ENCODE measurements at places on chromosomes 16 and 17.

DNA sequence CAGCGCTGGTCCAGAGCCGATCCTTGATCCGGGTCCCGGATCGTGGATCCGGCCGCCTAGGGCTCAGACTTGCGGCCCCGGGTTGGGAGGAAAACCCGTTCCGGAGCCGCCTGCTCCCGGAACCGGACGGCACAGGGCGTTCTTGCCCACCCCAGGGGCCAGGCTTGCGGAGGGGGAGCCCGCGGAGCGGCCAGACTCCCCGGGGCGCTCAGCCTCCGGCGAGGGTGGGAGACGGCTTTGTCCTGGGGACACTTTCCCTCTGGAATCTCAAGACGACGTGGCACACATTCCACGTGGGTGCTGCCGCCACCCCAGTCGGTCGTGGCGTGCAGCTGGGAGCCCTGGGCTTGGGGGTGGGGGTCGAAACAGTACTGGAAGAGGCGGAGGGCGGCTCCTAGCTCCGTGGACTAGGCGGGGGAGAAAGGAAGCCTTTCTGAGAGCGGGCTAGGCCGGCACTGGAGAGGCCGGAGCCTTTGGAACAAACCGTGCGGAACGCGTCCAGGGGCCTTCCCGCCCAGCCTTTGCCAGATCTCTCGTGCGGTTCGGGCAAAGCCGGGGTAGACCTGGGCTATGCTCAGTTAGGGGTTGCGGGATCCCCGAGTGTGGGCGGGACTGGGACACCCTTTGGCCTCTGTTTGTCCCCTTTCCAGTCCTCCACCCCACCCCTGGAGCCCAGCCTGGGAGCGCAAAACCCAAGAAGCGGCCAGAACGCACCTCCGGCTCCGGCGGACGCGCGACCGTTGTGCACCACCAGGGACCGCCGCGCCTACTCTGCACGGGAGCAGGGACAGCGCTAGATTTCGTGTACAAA lies 26.5 kb downstream of the SREBF1 start:
- peak; percentile 71 for DNase-seq

DNA sequence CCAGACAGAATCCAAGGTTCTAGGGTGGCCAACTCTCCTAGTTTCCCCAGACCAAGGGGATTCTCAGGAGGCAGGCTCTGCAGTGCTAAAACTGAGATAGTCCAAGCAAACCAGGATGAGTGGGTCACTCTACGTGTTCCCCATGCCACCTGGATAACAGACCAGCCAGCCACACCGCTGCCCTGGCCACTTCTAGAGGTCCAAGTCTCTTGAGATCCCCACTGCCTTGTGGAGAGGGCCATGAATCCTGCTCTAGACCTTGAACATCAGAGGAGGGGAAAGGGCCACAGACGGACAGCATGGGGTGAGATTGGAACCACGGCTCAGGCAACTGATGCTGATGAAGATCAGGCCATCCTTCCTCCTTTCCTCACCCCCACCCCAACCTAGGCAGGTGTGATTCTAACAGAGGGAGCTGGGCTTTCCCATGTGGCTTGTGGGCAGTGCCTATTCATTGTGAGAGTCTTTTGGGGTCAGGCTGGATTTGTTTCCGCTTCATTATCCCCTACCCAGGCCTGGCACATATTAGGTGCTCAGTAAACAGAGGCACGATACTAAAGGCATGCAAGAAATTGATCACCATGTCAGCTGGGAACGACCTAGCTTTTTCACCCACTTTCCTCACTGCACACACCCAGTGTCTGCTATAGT lies 16.8 kb upstream of the TVP23A start:
- peak; percentile 28 for DNase-seq

GRCh38 chr16:29830774-29831173 lies 10.5 kb downstream of the MVP start:
- DNase-seq, result no peak

- DNase-seq, result no peak
Observed at GRCh38 chr17:59161477-59161876, 5.9 kb downstream of the PRR11 start.

GRCh38 chr16:72979974-72980373 lies 68.0 kb downstream of the ZFHX3 start:
- no peak for DNase-seq

DNA sequence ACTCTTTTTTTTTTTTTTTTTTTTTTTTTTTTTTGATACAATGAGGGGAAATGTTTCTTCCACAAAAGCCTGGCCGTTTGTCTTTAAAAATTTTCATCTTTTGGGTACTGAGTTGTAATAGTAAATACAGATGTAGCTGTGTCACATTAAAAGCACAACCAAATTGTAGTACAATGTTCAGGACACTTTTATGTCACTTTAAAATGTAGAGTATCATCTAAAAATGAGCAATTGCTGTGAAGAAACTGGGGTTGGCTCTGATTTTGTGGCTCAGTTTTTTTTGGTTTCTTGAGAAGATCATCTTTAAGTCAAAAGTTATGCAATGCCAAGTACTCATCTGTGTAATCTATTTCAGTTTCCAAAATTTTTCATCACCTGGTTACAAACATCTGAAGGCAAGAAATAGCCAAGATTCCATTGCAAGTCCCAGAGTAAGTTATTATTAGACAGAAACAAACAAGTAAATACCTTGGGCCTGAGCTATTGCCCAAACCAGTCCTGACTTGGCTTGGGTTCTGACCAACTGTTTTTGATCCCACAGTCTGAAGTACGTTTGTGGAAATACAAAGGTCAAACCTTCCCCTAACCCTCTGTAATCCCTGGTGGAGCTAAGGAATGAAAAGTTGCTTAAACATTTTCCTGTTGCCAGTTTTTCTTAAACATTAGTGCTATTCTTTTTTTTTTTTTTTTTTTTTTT lies 717.2 kb downstream of the WWOX start:
- DNase-seq, result no peak

Measured in upper lobe of right lung (tissue), 1 donor.